ENCODE measurements at places on chromosomes 4 and X.

- peak; percentile 84 for DNase-seq
Measured at GRCh38 chrX:151396825-151397740, at the start of gene VMA21. Gene VMA21 (plus strand): TSS chrX:151397206. CDS start chrX:151397309, 103 bp downstream.

- no peak for DNase-seq
Measured at GRCh38 chrX:40748977-40749376, 13.6 kb upstream of the MED14 start.

- DNase-seq, result no peak
Measured at GRCh38 chr4:47862297-47862696, 24.4 kb upstream of the CORIN start.

GRCh38 chr4:135684001-135684400 lies 1482.4 kb upstream of the PABPC4L start:
- DNase-seq, result no peak

- DNase-seq, result no peak
Measured at GRCh38 chr4:26877961-26878360, 17.3 kb downstream of the STIM2 start.

GRCh38 chrX:16966752-16967448 lies 20.4 kb downstream of the REPS2 start:
- DNase-seq, result no peak
